ENCODE measurements at places on chromosomes 11 and 22.

- no peak for DNase-seq
These were observed 120.0 kb downstream of the CADM1 start for GRCh38 chr11:115384236-115384635.

DNA sequence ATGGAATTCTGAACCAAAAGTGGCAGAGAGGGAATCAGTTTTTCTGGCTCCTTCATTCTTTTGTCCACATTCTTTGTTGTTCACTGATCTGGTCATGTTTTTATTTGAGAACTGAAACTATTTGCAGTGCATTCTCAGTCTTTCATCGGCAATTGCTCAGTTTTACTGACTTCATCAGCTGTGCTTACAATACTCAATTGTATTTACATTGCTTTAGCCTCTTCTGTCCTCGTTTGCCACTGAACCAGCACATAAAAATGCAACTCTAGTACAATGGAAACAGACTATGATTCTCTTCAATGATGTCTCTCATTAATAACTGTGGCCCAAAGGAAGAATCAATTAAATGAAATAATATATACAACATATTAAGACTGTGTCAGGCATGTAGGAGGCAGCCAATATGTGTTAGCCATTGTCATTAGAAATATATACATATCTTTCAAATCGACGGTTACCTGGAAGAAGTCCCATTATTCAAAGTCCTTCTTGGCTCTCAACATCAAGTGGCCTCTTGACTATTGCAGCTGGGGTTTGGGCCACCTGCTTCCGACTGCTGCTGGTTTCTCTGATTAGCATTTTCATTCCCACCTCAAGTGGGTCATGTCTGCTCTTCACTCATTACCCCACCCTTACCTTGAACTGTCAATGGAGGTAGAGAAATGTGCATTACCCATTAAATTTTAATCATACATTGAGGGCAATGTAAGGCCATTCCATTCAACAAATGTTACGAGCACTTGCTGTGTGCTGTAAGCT, 600.1 kb downstream of the INSC start:
- DNase-seq = no peak

GRCh38 chr22:23302171-23303002, 122.1 kb downstream of the BCR start:
- no peak for DNase-seq

DNA sequence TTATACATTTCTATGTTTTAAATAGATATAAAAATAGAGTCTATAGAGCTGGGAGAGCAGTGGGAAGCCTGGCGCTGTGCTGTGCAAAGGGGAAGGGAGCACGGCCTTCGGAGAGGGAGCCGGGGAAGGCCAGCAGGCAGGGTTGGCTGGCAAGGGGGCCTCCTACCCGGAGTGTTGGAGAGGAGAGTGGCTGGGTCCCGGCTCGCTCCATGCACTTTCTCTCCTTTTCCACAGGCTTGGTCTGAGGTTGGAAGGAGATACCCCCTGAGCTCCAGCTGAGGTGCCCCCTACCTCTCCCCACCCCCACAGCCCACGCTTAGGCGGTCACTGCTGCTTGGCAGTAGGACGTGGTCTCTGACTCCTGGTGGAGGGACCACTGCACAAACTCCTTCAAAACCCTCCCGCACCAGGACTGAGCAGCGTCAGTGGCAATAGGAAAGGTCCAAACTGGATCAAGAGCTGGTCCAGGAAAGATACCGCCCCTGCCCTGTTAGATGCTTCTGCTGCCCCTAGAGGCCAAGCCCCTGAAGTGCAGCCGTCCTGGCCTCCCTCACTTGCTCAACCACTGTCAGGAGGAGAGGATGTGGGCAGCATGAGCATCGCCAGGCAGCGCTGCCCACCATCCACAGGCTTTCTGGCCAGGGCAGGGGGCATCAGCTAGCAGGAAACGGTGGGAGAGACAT, 52.9 kb downstream of the SYT13 start:
- DNase-seq = peak; percentile 83

- DNase-seq = no peak
These were observed 61.9 kb upstream of the RDX start for GRCh38 chr11:110358336-110358735.

GRCh38 chr22:27491888-27492287, 309.7 kb downstream of the MN1 start:
- DNase-seq = no peak

- no peak for DNase-seq
These were observed 3.7 kb upstream of the PACSIN2 start for GRCh38 chr22:43018615-43019014.

- DNase-seq = no peak
These were observed 84.0 kb upstream of the PICALM start for GRCh38 chr11:86152901-86153300.

DNA sequence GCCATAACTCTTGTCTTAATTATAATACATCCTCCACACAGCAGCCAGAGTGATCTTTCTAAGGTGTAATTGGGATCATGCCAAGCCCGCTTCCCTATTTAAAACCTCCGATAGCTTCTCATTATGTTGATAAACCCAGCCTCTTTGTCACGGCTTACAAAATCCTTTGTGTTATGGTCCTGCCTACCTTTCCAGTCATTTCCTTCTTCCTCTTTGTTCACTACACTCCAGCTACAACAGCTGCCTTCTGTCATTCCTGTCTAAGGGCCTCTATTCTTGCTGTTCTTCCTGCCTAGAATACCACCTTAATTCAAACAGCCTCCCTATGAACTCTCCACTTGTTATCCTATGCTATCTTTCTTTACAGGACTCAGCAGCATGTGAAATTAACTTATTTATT, 70.6 kb upstream of the CAPRIN1 start:
- no peak for DNase-seq

GRCh38 chr22:38316364-38317121, 690 bp downstream of the CSNK1E start:
- peak; percentile 70 for DNase-seq

DNA sequence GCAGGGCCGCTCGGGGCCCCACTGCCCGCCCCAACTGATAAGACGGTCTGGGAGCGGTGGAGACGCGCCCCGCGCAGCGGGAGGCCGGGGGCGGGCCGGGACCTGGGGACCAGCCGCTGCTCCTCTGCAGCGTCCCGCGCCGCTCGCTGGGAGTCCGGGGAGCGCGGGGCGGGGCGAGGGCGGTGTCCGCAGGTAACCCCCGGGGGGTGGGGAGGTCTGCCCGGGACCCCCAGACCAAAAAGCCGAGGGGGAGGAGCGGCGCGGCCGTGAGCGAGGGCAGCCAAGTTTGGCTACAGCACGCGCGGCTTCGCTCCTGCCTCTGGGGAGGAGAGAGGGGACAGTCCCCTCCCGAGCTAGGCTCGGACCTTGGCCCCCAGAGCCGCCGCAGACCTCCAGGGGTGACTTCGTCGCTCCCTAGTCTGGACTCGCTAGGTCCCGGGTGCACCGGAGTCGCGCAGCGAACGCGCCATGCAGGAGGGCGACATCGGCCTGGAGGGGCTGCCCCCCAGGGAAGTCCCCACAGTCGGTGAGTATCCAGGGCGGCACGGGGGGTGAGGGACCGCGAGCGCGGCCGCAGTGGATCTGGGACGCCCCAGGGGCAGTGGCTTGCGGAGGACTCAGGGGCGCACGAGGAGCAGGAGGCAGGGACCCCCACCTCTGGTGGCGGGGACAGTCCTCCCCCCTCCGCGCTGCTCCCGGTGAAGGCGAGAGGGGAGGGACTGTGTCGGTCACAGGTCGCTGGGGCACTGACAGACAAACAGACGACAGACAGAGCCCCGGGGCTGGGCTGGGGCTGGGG, 92.3 kb upstream of the ANO1 start:
- DNase-seq = no peak

DNA sequence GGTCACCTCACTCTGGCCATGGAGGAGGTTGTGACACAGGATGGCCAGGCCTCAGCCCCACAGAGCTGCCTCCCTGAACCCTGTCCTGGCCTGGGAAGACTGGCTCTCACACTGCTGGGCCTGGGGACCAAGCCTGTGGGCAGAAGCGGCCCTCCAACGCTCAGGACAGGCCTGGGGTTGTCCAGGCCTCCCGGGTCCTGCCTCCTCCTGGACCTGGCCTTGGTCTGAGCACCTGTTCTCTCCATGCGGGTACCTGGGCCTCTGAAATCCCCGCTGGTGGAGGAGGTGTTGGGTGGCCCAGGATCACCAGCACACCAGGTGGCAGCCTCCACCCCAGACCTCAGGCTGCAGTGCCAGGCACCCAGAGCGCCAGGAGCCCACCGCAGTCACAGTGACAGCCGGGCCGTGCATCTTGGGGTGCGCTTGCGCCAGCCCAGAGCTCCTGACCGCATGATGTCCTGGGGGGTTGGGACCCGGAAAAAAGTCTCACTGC, 16.1 kb upstream of the PIM3 start:
- DNase-seq = no peak

DNA sequence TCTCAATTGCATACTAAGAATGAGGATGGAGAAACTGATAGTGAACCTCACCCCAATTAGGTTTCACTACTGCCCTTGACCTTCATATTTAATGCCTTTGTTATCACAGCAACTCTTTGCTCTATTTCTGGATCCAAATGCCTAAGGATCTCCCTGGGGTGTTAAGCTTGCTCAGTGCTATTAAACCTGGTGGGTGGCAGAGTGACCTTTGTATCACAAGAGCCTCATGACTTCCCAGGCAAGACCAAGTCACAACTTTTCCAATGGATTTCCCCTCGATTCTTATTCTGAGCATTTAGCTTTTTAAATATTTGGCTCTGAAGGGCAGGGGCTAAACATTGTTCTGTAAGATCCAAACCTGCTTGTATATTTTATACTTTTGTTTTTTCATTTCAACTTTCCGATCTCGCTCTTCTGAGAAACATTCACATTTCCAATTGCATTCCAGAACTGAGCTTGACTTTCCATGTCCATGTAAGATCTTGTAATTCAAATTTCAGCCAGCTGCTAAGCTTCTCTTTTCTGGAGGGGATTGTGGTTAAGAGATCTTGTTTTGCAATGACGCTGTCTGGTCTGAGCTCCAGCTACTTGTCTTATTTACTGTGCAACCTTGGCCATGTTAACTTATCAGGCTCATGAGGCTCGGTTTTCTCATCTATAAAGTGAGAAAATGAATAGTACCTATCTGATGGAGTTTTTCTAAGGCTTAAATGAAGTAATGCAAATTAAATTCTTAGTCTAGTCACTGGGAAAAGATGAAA, 6.4 kb upstream of the EHF start:
- no peak for DNase-seq

- DNase-seq = no peak
These were observed 108.1 kb downstream of the SGSM3 start for GRCh38 chr22:40478338-40479125.

GRCh38 chr22:23591201-23591791, 11.2 kb upstream of the IGLL1 start:
- peak; percentile 75 for DNase-seq

DNA sequence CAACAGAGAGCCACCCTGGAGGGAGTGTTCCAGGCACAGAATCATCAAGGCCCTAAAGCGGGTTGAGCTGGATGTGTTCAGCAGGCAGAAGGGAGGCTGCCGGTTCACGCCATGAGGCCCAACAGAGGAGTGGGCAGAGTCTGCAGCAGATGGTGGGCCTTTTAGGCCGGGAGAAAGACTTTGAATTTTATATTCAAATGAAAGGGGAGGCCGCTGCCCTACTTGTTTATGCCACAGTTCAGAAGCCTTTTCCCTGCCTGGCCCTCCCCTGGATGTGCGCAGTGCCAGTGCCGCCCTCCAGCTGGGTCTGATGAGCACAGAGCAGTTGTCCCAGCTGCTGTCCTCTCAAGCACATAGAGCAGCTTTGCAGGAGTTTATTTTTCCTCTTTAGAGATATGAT, 46.9 kb upstream of the TTC12 start:
- no peak for DNase-seq

- DNase-seq = no peak
These were observed 531.7 kb downstream of the ETS1 start for GRCh38 chr11:128055576-128056217.

DNA sequence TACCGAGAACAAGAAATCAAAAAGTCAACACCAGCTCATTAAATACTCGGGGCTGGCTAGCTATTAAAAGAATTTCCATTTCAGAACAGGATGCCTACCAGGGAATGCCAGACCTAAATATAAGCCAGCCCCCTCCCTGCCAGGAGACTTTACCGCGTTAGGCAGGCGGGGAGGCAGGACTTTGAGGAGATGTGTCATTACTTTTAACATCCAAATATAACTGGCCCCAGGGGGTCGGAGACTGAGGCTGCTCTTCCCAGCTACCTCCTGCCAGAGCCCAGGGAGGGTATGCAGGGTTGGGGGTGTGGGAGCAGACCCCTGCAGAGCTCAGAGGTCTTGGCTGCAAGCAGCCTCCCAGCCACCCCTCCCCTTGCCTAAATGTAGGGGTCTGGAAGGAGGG, 183.5 kb downstream of the DSCAML1 start:
- DNase-seq = no peak

DNA sequence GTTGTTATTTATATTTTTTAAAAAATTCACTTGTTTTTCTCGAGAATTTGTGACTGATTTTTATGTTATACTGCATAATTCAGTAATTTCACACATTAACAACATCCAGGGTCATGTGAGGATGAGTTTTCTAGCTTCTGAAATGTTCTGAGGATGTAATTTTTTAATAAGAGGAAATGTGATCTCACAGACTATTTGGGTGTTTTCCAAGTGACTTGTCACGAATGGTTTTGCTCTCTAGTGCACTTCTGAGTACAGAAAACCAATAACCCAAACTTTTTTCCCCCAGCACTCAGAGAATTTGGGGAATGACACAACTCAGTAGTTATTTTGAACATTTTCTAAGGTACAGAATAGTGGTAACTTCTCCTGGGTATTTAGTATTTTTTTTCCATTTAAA, 821.1 kb upstream of the ARHGAP42 start:
- DNase-seq = no peak

GRCh38 chr11:120747850-120748814, 236.6 kb downstream of the GRIK4 start:
- no peak for DNase-seq

DNA sequence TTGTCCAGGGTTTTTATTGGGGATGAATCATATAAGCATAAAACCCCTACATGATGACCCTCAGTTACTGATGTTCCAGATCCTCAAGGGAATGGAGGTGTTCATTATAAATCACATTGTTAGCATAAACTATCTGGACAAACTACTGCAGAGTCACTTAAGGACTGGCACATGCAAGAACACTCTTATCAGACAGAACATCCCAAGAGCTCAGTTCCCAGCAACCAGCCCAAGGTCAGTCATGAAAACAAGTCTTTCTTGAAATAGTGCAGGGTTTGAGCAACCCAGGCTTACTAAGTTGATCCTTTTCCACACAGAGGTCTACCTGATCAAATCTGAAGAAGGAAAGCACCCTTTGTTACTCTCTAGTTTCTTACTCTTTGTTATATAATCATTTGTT, 13.5 kb upstream of the PTS start:
- DNase-seq = no peak
